ENCODE measurements at places on chromosomes 5 and 9.

- DNase-seq = no peak
Observed at GRCh38 chr5:171839112-171839511, 53.5 kb downstream of the SMIM23 start.

GRCh38 chr9:37542895-37543294 lies 33.3 kb downstream of the FBXO10 start:
- DNase-seq = no peak

- peak; percentile 12 for DNase-seq
Observed at GRCh38 chr5:65213921-65214525, 267.7 kb downstream of the ADAMTS6 start.

DNA sequence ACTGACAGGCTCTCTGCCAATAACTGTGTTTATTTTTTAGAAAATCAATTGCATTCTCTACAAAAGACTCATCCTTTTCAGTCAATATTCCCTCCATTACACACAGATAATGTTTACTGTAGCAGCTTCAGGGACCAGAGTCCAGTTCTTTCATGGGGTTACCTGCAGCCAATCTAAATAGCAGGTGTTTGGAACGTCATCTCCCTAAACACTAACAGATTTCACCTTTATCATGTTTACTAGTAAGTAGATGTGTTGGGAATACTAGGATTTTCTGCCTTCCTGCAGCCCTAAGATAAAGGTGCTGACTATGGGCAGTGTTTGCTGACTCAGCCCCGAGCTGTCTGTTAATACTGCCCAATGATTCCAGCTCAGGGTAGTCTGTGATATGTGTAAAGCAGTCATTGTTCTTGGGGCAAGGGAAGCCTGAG lies 447.0 kb downstream of the KIF4B start:
- DNase-seq = no peak

DNA sequence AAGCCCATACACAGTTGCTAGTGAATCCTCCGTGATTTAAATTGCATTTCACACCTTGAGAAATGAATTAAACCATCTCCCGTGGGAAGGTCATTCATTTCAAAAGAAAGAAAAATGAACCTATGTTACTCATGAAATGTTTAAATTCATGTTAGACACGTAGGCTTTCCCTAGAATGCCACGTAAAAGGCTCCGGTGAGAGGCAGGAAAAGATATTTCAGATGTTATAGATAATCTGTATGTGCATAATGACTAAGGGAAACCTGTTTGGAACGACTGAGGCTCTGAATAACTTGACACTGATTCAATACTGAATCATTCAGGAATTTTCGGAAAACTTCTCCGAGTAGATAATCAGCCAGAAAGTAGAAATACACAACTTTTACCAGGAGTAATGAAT lies 134.3 kb upstream of the ICE1 start:
- DNase-seq = no peak

GRCh38 chr5:159826351-159827214 lies 89.7 kb upstream of the ADRA1B start:
- DNase-seq = peak; percentile 96

DNA sequence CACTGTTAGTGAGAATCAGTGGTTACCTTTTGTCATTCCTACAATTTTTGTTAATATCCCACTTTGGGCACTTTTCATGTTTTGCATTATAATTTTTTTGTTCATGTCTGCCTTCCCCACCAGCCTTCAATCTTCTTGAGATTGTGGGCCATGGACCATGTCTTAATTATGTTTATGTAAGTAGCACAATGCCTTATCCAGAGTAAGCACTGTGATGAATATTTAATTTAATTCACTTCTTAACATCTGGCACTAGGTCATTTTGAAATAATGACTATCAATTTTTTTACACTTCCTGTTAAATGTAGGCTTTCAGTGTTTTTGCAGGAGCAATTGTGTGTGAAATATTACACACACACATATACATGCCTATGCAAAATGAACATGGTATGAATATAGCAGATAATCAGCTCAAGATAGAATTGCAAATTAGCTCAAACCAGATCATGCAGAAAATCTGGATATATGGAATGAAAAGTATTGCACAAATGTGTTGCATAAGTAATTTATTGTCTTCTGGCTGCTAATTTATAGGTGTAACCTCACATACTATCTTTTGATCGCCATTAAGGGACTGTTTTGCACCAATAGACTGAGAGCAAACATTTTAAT lies 5.3 kb upstream of the SHOC1 start:
- no peak for DNase-seq

DNA sequence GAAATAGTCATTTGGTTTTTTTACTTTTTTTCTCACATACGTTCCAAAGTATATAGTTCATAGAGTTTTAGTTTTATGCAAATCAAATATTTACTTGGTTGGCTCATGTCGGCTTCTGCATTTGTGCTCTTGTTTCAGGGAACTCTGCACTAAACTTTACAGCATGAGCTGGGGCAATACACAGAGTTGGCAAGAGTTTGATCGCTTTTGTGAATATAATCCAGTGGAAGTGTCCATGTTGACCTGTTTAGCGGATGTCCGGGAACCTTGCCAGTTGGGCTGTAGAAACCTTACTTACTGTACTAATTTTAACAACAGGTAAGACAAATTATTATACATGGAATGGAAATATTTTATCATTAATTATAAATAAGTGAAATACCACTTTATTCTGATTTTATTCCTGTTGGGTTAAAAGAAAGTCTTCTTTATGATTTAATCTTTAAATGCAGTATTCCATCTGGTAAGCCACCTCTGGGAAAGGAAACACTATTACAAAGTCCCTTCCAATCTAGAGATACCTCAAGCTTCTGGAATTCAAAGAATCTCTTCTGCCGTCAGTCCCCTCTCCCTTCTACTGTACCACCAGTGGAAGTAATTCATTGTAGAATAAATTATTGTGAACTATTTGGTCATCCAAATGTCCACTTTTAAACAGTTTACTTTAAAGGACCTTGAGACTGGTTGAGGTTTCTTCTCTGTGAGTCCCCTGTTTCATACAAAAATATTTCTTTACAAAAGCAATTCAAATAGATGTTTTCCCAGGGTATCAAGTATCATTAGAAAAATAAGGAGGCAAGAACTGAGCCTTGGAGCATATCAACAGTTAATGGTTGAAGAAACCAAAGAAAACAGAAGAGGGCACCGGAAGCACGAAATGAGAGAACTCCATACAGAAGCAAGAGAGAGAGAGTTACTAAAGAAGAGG lies 45.2 kb upstream of the GLIPR2 start:
- no peak for DNase-seq

DNA sequence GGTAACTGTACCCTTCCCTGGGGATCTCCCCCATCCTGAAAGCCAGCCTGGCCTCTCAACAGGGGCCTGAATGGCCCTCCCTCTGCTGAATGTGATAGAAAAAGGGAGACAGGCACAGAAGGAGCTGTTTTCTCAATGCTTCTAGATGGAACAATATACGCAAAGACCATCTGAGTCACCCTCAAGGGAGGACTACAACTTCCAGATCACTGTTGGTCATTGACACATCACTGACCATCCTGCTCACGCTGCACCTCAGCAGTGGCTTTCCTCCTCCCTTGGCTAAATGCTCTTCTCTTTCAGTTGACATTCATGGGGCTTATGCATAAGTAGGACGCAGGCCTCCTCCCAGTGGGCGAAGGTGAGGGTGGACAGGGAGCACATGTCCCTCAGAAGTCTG lies 112.2 kb upstream of the SHB start:
- DNase-seq = no peak

- no peak for DNase-seq
Observed at GRCh38 chr5:35016174-35017051, 31.3 kb downstream of the AGXT2 start.

DNA sequence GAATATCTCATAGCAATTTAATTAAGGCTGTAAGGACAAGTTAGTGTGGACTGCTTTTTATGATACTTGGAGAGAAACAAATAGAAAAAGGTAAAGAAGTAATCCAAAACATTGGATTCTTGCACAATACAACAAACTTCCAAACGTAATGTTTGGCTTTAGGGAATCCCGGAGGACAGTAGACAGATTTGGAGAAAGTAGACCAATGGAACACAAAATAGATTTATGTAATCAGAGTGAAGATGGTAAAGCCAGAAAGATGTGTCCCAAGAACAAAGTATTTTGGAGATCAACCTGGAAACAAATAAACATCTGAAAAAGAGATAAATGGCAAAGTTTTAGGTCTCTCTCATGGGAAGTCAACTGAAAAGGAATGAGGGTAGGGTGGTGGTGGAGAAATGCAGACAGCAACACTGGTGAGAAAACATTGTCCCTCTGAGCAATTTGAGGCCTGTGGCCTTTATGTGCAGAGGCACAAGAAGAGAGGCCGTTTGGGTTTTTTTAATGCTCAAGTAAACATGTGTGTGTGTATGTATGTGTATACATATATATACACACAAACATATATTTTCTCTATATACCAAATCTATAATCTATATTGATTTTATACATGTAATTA lies 620.6 kb downstream of the PDE4D start:
- no peak for DNase-seq
